Activated T-cell treated with anti-CD3 and anti-CD28 coated beads for 24 hours (primary cell): ENCODE measurements at places on chromosomes 6 and 20.

DNA sequence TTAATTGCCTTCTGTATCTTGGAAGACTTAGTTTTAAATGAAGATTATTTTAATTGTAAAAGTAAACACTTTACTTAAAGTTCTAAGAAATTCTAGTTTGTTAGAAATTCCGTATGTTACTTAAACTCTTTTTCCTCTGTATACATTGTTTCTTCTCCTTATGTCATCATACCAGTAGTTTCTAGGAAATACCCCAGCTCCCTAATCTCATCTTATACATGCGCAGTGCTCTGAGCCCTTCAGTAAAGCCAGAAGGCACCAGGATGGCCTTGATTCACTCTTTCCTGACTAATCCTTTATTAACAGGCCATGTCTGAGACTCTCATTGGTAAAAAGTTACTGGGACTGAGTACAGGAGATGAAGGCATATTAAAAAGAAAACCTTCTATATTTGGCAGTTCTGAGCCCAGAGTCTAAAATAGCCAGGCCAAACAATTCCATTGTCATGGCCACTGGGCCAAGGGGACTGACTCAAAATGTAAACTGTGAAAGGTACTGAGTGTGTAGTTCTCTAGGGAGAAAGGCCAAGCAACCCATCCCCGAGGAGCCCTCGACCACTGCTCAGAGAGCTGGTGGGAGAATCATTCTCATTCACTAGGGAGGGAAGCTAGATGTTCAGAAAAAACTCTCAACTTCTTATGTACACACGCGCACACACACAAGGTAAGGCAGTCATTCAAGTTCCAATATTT, 25.0 kb downstream of the SLC22A1 start:
- no peak for DNase-seq

DNA sequence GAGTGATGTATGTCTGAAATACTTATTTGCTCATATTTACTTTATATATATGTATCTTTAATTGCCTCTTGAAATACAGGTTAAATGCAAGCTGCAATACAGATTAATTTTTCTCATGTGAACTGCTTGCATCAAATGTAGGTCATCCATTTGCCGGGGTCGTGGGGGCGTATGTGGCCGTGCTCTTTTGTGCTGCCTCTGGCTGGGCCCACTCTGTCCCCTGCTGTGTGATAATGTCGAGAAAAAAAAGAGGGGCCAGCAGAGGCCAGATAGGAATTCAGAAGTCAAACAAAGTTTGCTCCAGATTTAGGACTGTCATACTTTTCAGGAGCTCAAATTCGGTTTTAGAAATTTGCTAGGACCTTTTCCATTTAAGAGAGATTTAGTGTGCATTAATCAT, 459.6 kb upstream of the SOX4 start:
- DNase-seq = no peak

DNA sequence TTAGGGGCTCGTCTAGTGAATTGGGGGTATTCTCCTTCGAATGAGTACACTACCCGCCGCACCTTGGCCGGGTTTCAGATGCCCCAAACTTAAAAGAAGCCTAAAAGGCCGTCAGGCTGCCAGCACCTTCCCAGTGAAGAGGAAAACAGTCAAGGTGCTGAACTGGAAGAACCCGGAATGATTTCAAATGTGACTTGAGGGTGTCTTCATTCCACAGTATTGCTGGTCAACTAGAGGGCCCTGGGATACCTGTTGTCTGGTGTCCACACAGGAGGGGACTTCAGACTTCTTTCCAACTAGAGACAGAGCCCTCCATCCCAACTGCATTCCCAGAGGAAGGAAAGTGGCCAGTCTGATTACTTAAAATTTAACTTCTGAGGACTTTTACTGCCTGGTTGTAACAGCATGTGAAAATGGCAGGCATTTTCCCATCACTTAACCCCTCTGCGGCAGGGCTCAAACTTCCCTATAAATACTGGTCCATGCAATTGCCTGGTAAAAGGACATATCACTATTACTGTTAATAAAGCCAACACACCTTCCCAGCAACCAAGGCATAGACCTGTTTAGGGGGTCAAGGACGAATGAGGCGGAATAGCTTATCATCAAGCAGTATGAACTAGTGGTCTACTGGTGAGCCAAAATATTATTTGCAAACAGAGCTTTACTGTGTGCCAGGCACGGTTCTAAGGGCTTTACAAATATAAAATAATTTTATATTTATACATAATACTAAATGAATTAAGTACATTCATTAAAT, 651 bp upstream of the SAMHD1 start:
- DNase-seq = no peak

GRCh38 chr20:6501061-6501460, 266.4 kb upstream of the BMP2 start:
- no peak for DNase-seq

- no peak for DNase-seq
These were observed 37.0 kb downstream of the RNF217 start for GRCh38 chr6:124999105-124999764.

DNA sequence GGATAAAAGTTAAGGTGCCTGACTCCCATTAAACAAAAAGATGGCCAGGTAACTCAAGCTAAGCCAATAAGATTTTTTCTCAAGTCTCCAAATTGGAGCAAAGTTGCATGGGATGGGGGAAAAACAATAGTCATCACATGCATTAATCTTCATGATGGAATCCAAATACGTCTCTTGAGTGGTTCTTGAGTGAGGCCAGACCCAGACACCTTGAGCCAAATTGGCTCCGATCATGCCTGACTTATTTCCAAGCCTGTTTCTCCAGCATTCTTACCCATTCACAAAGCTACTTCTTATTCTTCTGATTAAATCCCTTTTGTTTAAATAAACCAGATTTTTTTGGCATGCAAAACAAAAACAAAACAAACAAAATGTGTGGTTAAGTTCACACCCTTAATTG, 420.3 kb upstream of the NRSN1 start:
- no peak for DNase-seq

- DNase-seq = no peak
These were observed 3.6 kb downstream of the HLA-DQB1 start for GRCh38 chr6:32662836-32663235.

- DNase-seq = no peak
These were observed 120.0 kb downstream of the CEBPB start for GRCh38 chr20:50310673-50311051.

DNA sequence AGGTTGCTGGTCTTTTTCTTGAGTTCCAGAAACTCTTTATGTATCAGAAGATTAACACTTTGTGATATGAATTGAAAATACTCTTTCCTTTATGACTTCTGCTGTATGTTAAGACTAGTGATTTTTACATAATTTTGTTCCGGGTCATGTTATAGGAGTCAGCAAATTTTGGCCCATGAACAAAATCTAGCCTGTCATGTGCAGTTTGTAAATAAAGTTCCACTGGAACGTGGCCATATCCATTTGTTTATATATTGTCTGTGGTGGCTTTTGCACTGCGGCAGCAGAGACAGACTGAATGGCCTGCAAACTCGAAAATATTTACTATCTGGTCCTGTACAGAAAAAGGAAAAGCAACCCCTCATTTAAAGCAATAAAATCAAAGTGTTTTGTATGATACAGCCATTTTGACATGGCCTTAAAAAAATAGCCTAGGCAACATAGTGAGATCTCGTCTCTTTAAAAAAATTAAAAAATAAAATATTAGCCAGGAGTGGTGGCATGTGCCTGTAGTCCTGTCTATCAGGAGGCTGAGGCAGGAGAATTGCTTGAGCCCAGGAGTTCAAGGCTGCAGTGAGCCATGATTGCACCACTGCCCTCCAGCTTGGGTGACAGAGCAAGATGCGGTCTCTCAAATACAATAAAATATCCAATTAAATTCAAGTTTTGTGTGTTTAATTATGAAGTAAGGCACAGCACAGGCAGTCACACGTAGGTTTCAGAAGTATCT, 36.9 kb downstream of the SNX9 start:
- no peak for DNase-seq

- DNase-seq = peak; percentile 45
These were observed 27.8 kb downstream of the PAQR8 start for GRCh38 chr6:52389626-52390360.
